ENCODE measurements at places on chromosomes 12 and 14. TPM values are rescaled to one million over a fixed set of nuclear protein-coding genes. Genes with fewer than 3 reads are reported as not detected.

DNA sequence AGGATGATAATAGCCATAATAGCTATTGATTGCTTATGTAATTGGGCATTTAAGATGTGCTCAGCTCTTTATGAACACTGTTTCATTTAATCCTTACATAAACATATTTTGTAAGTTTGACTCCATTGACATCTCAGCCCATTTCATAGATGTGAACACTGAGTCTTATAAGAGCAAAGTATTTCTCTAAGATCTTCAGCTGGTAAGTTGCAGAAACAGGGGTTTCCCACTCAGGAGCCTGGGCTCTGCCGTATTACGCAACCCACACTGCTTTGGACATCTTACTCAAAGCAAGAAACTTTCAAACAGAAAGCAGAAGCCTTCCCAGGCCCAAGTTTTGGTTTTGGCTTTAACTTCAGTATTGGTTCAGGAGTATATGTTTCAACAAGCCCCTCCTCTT lies 705.1 kb downstream of the MED13L start:
- no peak for DNase-seq
- H3K27me3 ChIP-seq: no peaks in the 10 kb centered on the region
- H3K36me3 ChIP-seq: no peaks in the 10 kb centered on the region
- H3K4me1 ChIP-seq: no peaks in the 10 kb centered on the region
- H3K27ac ChIP-seq: no peak overlapping the region

GRCh38 chr14:96052541-96053247 lies 13.5 kb downstream of the C14orf132 start:
- H3K27ac ChIP-seq: no peak overlapping the region
- no peaks in the 10 kb centered on the region for H3K27me3 ChIP-seq
- no peak overlapping the region for H3K4me3 ChIP-seq
- DNase-seq: no peak

DNA sequence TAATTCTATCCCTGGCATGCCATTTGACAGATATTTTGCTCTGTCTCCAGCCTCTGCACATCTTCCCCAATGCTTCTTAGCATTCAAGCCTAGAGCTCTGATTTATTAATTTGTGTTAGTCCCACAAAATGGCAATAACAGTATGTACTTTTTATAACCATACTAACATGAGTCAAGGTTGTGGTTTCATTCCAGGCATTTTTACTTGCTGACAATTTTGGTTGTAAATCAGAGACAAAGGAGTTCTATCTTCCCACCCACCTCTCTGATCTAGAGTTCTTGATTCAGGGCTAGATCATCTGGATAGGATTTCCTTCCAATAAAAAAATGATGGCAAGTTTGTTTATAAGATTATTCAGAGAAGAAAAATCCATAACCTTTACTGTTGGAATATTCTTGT lies 18.5 kb upstream of the CISTR start:
- no peaks in the 10 kb centered on the region for H3K36me3 ChIP-seq
- H3K4me3 ChIP-seq: no peak overlapping the region
- DNase-seq: no peak
- H3K27me3 ChIP-seq: peaks cover 34% of the 10 kb centered on the region

GRCh38 chr12:70080566-70080965 lies 162.7 kb upstream of the CNOT2 start:
- H3K27me3 ChIP-seq: no peaks in the 10 kb centered on the region
- H3K4me1 ChIP-seq: no peaks in the 10 kb centered on the region
- DNase-seq: no peak
- no peaks in the 10 kb centered on the region for H3K36me3 ChIP-seq

DNA sequence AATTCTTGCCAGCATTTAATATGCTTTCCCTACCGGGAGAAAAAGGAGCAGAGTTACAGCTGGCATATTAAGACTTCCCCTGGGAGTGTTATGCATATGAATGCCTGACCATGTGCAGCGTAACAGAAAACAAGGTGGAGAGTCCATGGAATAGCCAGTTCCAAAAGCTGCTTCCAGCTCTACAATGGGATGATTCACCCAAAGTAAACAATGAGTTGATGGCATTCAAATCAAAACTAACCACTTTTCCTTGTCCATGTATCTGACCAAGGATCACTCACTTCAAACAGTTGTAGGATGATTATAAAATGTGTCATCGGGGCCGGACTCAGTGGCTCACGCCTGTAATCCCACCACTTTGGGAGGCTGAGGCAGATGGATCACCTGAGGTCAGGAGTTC lies 48.1 kb upstream of the BICDL1 start:
- no peak overlapping the region for H3K4me3 ChIP-seq
- peaks cover 2% of the 10 kb centered on the region for H3K4me1 ChIP-seq
- H3K27me3 ChIP-seq: peaks cover 6% of the 10 kb centered on the region
- no peaks in the 10 kb centered on the region for H3K36me3 ChIP-seq
- no peak overlapping the region for H3K27ac ChIP-seq
- no peak for DNase-seq

GRCh38 chr14:90990141-90990540 lies 70.3 kb downstream of the RPS6KA5 start:
- DNase-seq: no peak
- H3K36me3 ChIP-seq: peaks cover 32% of the 10 kb centered on the region
- H3K4me3 ChIP-seq: no peak overlapping the region

DNA sequence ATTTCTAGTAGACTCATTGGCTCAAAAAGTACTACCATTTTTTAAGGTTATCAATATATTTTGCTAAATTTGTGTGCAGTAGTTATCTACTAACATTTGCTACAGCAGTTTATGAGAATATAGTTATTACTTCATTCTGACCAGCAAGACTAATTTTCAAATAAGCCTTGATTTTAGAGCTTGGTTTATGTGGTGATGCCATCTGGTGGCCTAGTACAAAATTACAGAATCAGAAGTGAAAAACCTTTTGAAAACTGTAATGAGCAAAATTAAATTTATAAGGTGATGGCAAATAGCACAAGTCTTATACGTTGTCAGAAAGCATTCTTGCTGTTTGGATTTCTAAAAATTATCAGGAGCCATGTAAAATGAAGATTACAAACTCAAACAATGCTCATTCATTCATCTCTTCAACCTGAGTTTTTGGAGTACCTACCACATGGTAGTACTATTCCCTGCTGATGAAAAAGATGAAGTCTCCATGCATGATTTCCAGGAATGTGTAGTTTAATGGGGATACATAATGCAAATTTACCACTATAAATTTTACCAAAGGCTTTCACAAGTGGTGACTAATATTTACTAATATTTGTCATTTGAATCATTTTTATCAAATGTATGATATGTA lies 51.0 kb downstream of the MAGOHB start:
- H3K27me3 ChIP-seq: peaks cover 26% of the 10 kb centered on the region
- H3K4me3 ChIP-seq: no peak overlapping the region
- H3K4me1 ChIP-seq: no peaks in the 10 kb centered on the region
- H3K27ac ChIP-seq: no peak overlapping the region
- DNase-seq: no peak
- H3K36me3 ChIP-seq: no peaks in the 10 kb centered on the region

GRCh38 chr14:85596562-85596961 lies 66.6 kb downstream of the FLRT2 start:
- no peaks in the 10 kb centered on the region for H3K27me3 ChIP-seq
- H3K4me3 ChIP-seq: no peak overlapping the region
- no peak overlapping the region for H3K27ac ChIP-seq
- no peaks in the 10 kb centered on the region for H3K4me1 ChIP-seq
- H3K36me3 ChIP-seq: no peaks in the 10 kb centered on the region
- no peak for DNase-seq

- no peak overlapping the region for H3K27ac ChIP-seq
- no peak overlapping the region for H3K4me3 ChIP-seq
- H3K27me3 ChIP-seq: peaks cover 30% of the 10 kb centered on the region
Observed at GRCh38 chr12:65962036-65962430, 137.8 kb downstream of the HMGA2 start.

GRCh38 chr14:94673071-94673470 lies 60.9 kb downstream of the SERPINA3 start:
- H3K36me3 ChIP-seq: no peaks in the 10 kb centered on the region
- no peaks in the 10 kb centered on the region for H3K4me1 ChIP-seq
- H3K4me3 ChIP-seq: no peak overlapping the region
- DNase-seq: no peak

- no peak overlapping the region for H3K4me3 ChIP-seq
- no peaks in the 10 kb centered on the region for H3K27me3 ChIP-seq
- peak; percentile 14 for DNase-seq
- H3K36me3 ChIP-seq: peaks cover 42% of the 10 kb centered on the region
- H3K4me1 ChIP-seq: peaks cover 33% of the 10 kb centered on the region
Observed at GRCh38 chr14:31127690-31128089, 79.9 kb downstream of the HECTD1 start.

GRCh38 chr12:115639648-115640012 lies 637.9 kb downstream of the MED13L start:
- H3K4me3 ChIP-seq: no peak overlapping the region
- H3K4me1 ChIP-seq: no peaks in the 10 kb centered on the region
- no peak overlapping the region for H3K27ac ChIP-seq
- DNase-seq: no peak
- no peaks in the 10 kb centered on the region for H3K27me3 ChIP-seq

MDP1 gene
- total RNA-seq: 14.2 TPM

TMTC1 gene
- total RNA-seq: 0.17 TPM

CMKLR1 gene
- total RNA-seq: not detected

All from activated CD4-positive, alpha-beta memory T cell treated with anti-CD3 and anti-CD28 coated beads for 36 hours (primary cell).